NCI-H524 (cell line): ENCODE measurements at places on chromosomes 3 and 15.
A peak's percentile ranks its signal among the peaks of the same experiment; 100 is the strongest.

DNA sequence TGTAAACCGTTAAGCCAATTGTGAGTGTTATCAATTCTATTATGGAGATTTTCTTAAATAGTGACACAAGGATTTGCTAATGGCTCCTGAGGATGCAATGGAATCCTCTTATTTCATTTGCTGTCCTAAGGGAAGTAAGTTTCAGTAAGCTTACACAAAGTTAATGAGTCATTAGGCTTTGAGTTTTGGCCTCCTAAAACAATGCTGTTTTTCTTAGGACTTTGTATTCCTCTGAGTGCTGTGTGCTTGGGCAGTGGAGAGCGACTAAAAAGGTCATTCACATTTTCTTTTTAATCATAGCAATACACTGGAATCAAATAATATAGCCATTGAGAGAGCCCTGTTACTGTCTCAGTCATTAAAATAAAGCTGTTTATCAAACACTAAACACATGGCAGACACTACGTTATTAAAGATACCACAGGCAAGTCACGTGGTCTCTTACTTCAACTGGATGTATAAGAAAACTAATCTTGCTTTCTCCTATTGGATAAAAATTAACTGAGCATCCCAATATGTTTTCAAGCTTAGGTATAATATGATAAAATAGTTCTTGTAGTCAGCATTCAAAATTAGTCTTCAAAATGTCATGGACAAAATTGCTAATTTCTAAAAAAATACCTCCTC is 290.8 kb downstream of the NLGN1 start:
- no peak for DNase-seq

DNA sequence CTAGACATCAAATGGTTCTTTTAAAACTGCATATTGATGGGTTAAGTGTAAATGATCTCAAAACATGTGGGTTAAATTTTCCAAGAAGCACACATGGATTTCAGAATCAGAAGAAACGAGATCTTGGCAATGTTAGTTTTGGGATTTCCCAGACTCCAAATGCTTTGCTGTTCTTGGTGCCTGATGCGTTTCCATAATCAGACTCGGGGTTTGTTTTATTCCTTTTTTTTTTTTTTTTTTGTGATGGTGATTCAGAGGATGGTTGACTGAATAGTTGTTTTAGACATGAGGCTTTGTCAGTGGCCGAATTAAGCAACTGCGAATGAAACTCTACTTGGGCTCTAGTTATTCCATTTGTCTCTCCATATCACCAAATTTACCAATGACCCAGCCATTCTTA is 52.2 kb upstream of the FAM98B start:
- no peak for DNase-seq

- DNase-seq = no peak
Observed at GRCh38 chr3:124088801-124089200, 96.9 kb upstream of the ROPN1 start.

GRCh38 chr3:188948281-188948996 is 223.3 kb upstream of the TPRG1 start:
- no peak for DNase-seq

GRCh38 chr15:84919106-84919667 is 34.7 kb downstream of the SLC28A1 start:
- no peak for DNase-seq

DNA sequence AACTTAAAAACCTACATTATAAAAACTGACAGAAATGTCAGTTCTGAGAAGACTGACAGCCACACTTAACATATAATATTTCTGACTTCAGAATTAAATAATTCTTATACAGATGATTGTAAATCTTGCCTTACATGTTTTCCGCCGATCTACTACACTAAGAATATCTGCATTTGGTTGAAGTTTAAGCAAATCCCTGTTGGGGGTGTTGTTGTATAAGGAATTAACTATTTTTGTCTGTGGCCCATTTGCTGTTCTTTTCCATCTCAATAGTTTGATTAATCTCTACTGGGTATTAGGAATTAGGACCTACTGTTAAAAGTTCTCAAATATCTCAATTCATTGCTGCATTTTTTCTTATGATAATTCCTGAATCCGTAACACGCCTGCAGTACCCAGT is 838.3 kb upstream of the ROBO1 start:
- DNase-seq = peak; percentile 6

DNA sequence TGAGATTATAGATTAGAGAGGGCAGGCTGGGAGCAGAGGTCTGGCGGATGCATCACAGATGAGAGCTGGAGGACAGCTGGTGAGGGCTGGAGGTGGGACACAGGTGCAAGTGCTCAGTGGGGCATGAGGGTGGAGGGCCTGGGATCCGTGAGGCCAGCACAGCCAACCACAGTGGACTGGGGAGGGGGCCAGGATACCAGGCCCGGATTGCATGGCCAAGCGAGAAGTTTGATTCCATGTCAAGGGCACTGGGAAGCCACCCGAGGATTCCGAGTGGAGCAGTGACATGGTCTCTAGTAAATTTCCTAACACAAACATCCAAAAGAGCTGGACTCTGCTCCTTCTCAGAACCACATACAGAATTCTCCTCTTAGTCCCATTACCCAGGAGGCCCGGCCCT is 44.0 kb upstream of the SLC41A3 start:
- no peak for DNase-seq

- no peak for DNase-seq
Observed at GRCh38 chr15:75599401-75599800, 20.3 kb upstream of the PTPN9 start.

DNA sequence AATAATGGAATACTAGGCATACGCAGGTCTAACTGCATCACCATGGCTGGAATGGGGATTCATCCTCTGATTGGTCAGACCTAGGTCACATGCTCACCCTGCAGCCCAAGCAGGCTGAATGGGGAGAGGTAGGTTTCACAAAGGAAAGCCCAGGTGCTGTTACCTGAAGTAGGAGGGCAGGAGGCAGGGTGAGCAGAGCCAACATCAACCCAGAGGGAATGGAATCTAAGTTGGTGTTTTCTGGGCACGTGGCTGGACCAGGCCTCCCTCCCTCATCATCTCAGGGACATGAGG is 6.7 kb upstream of the H1-8 start:
- DNase-seq = no peak

DNA sequence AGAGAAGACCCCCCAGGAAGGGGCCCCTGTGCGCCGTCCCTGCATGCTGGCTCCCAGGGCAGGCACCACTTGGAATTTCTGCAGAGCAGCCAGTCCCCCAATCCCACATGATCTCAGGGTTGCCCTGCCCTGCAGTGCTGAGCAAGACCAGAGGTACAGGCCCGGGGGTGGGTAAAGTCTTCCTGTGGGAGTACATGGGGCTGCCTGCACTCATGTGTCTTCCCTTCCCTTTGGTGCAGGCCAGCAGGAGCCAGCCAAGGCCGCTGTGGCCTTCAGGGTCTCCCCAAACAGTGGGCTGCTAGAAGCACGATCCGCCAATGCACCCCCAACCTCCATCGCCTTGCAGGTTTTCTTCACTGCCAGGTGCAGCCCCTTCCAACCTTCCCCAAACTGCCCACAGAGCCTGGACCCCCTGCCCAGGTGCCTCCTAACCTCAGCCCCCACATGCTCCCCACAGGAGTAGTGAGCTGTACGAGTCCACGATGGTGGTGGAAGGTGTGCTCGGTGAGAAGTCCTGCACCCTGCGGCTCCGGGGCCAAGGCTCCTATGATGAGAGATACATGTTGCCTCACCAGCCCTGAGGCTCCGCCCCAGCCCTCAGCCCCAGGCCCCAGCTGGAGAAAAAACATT is 15.0 kb downstream of the ACAA1 start:
- DNase-seq = no peak

DNA sequence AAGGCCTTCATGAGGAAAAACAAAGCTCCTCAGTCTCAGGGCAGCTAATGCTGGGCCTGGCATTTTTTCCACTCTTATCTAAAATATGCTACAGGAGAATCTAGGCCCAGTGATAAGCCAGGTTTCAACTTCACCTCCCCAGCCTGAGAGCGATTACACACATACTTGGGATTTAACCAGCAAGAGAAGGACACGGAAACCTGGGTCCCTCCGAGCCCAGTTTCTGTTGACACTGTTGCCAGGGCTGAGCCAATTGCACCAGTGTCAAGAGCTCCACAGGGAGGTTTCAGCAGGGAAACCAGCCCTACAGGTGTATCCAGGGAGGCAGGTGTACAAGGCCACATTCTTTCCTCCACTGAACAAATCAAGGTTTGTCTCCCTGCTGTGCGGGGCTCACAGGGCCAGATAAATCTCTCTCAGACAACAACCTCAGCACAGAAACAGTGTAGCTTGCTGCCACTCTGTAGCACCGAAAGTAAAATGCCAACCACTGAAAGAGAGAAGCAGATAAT is 85.4 kb downstream of the MAGI1 start:
- DNase-seq = no peak
